ENCODE measurements at places on chromosomes 5 and 9. TPM values are rescaled to one million over a fixed set of nuclear protein-coding genes. Genes with fewer than 3 reads are reported as not detected.

The PCDHGB4 gene
- 0.91 TPM for total RNA-seq

The KIAA0825 gene
- 1.4 TPM for total RNA-seq

The GMCL2 gene
- not detected for total RNA-seq

The PCDHB16 gene
- not detected for total RNA-seq

The FOXD1 gene
- 0.10 TPM for total RNA-seq

The PCDHGA2 gene
- 0.09 TPM for total RNA-seq

The LCN9 gene
- not detected for total RNA-seq

The TTC16 gene
- total RNA-seq: not detected

The RORB gene
- not detected for total RNA-seq

The C5orf34 gene
- 4.4 TPM for total RNA-seq

The ALDH1B1 gene
- 9.8 TPM for total RNA-seq

The MEIKIN gene
- not detected for total RNA-seq

The RNF183 gene
- not detected for total RNA-seq

The ADRA1B gene
- total RNA-seq: 0.53 TPM

Data from activated B cell treated with CpG ODN at 0.5 μM for 24 hours (primary cell).